ENCODE measurements at places on chromosomes 12 and 14.

- no peak for DNase-seq
Measured at GRCh38 chr12:31702047-31702446, 26.8 kb downstream of the AMN1 start.

GRCh38 chr14:24332268-24332993, 2.4 kb downstream of the ADCY4 start:
- no peak for DNase-seq

DNA sequence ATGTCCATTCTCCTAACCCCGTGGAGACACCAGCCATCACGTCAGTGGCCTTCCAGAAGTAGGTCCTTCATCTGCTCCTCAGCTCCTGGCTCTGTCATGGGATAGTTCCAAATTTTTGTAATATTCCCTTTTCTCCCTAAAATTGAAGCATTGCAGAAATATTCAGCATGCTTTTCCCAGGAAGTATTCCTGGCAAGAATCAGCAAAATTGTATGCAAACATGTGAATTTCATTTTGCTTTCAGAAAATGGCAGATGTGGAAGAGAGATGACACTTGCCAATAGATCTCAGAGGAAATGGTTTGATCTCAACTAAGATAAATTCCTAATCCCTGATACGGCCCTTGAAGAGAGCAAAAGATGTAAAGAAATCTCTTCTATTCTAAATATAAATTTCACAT, 298.9 kb downstream of the ITPR2 start:
- DNase-seq = no peak

GRCh38 chr12:78560633-78561032, 303.9 kb upstream of the SYT1 start:
- no peak for DNase-seq

DNA sequence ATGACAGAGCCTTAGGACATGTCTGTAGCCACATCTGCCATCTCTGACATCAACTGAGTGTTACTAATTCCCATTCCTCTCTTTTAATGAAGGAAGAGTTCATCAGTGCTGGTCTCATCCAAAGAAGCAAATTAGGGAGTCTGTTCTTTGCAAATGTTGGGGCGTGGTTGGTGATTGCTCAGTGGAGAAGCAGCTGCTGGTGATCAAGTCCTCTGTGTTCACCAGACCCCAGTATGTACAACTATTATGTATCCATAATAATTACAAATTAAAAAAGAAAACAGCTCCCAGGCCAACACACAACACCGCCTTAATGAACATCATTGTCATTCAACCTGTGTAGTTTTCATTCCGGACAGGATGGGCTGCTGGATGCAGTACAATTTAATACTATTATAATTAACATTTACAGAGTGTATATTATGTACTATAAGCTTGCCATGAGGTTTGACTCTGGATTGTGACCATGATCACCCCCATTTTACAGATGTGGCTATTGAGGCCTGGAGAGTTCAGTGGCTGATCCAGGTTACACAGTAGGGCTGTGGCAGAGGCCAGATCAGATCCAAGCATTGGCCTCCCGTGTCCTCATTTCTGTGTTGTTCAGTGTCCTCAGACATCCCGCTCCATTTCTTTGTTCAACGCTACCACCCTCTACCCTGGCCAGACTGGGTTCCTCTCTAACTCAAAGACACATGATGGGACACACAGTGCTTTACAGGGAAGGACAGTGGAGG, 179.0 kb downstream of the CHST11 start:
- DNase-seq = no peak

DNA sequence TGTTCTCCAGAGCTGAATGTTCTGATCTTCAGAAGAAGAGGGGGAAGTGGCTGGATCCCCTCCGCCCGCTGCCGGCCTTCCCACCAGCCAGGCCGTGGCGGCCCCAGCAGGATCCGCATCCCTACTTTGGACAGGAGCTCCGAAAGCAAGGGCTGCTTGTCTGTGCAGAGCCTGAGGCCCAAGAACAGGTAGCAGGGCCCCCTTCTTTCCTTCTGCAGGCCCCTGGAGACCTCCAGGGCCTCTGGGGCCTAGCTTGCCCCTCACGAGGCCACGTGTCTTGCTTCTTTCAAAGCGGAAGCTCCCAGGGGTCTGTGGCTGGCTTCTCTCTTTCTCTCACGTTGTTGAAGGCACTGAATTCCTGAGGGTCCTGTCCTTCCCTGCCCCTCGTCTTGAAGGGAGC, 13.2 kb downstream of the PGF start:
- DNase-seq = no peak

- DNase-seq = no peak
Measured at GRCh38 chr12:112314981-112315380, 67.2 kb downstream of the HECTD4 start.

DNA sequence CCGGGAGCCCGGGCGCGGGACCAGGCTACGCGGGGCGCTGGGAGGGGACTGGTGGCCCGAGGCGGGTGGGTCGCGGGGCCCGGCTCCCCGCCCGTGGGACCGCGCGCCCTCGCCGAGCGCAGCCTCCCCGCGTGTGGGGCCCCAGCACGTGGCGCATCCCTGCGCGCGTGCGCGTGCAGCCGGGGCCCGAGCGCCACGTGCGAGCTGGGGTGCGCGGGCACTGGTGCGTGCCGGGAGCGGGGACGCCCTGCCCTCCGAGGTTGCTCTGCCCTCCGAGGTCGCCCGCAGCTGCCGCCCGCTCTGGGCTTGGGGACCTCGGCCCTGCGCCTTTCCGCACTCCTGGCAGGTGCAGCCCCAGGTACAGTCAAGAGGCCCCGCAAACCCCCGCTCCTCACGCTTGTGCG, 365 bp upstream of the CCDC88C start:
- no peak for DNase-seq

DNA sequence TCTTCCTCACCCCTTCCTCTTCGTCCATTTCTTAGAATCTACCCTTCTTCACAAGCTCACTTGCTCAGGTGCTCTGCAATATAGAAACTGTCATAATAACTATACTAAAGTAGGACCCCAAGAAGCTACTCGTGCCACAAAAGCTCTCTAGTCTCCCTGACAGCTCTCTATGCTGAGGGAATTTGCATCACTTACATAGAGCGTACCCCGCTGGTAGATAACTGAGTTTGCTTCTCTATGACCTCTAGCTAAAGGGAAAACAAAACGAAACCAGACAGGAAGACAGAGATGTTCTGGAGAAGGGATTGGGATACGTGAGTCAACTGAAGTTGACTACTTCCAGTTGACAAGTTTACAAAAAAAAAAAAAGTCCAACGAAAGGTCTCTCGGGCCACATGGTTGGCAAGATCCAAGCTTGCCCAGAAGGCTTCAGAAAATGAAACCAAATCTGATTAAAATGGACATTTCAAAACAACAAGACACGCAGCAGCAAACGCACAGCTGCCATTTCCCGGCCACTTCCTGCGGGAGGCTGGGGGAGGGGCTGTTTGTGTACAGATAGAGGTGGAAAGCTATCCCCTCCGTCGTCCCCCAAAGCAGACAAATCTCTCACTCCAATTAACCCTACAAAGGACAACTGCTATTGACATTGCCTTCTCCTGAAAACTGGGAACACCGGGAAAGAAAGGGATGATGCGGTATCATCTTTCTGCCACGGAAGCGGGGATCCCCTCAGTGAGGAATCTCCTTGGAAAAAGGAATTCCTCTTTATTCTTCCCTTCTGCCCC, 1.3 kb downstream of the BAZ2A start:
- DNase-seq = no peak

DNA sequence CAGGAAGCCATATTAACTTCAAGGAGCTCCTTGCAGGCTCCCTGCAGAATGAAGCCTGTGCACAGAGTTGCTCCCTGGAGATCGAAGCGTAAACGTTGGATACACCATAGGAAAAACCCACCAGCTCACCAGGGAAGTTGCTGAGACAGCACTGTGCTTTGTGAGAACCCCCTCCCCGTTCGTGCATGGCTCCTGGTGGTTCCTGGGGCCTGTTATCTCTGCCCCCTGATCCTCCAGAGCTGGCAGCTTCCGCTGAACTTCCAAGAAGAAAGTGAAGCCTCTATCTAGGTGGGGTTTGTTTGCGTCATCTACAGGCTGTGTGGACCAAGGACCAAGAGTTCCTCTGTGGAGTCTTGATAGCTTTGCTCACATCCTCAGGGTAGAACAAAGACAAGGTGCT, 2.4 kb upstream of the CCDC85C start:
- DNase-seq = no peak

DNA sequence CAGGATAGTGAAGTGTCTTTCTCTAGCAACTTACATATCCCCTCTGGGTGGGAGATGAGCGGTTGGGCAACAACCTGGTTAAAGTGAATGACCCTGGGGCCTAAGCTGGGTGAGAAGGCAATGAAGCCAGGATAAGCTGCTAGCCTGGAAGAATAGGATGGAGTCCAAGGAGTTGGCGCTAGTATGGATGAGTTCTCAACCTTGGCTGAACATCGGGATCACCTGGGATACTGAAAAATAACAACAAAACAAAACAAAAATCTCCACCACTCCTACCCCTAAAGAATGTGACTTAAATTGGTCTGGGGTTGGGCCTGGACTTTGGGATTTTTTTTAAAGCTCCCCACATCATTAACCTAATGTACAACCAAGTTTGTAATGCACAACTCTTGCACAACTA, 4.8 kb upstream of the RPS6KA5 start:
- DNase-seq = no peak

- DNase-seq = no peak
Measured at GRCh38 chr14:55964091-55964490, 154.1 kb upstream of the PELI2 start.

GRCh38 chr12:87760943-87761342, 268.3 kb downstream of the C12orf50 start:
- no peak for DNase-seq

- DNase-seq = no peak
Measured at GRCh38 chr12:82277582-82277981, 80.6 kb downstream of the CCDC59 start.

DNA sequence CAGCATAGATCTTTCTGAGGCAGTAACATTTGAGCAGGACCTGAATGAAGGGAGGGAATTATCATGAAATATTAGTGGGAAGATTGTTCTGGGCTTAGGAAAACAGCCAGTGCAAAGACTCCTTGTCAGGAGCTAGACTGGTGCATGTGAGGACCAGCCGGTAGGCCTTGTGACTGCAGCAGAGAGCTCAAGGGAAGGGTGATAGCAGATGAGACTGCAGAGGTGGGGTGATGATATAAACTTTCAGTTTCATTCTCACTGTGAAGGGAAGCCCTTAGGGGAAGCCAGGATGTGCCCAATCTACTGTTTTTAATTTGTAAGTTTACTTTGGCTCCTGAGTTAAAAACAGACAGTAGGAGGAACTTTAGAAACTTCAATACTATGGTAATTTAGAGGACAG, 12.4 kb downstream of the IL22 start:
- no peak for DNase-seq

DNA sequence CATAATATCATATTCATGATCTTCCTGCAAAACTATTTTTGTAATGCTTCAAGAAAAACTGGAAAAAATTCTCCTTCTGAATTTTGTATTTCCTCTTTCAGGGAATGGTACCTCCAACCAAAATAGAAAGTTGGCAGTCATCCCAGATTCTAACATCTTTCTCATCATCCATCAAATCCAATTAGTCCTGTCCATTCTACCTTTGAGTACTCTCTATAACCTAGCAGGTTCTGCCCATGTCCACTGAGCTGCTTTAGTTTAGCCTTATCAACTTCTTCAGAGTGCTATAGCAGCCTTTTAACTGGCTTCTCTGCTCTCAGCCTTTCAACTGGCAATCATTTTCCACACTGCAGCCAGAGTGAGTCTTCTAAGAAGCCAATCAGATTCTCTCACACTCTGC, 236.2 kb downstream of the AKAP6 start:
- no peak for DNase-seq

GRCh38 chr12:7349418-7349817, 45.5 kb downstream of the ACSM4 start:
- DNase-seq = no peak

- no peak for DNase-seq
Measured at GRCh38 chr14:68785534-68786490, 7.1 kb downstream of the ZFP36L1 start.

DNA sequence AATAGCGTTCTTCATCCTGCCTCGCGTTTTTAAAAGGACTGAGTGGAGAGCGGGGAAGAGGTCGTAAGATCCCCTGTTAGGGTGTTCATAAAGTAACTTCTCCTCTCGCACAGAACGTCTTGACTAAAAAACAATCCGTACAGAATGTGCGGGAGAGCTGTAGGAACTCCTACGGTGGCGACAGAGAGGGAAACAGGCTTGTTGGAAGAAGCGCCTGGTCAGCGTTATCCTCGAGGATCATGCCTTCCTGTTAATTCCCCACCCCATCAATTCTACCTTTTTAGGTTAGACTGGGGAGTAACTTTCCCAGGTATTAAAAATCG, 399 bp upstream of the WASHC4 start:
- DNase-seq = no peak

DNA sequence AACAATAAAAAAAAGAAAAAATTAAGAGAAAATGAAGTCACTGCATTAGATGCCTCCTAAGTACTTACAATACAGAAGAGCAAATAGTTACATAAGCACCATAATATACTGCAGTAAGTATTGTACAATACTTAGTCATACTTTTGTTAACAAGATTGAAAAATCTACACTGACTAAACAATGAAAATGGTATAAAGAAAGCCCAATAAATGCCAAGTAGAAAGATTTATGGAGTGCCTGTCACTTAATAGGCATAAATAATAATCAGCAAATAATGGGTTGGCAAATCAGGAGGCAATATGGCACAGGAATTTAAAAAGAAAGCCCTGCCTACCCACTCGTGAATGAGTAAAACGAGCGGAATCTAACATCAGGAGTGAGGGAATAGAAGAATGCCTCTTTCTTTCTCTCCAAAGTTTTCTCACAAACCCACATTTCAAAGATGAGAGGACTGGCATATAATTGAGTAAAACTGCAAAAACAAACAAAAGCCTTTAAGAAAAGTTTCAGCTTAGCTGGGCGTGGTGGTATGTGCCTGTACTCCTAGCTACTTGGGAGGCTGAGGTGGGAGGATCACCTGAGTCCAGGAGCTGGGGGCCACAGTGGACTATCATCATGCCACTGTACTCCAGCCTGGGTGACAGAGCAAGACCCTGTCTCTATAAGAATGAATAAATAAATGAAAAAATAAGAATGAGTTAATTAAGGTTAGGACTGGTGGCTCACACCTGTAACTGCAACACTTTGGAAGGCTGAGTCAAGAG, 36.1 kb downstream of the CRY1 start:
- peak; percentile 36 for DNase-seq

- no peak for DNase-seq
Measured at GRCh38 chr14:97359341-97359740, 562.2 kb downstream of the VRK1 start.

GRCh38 chr12:19166387-19166786, 36.9 kb downstream of the PLEKHA5 start:
- DNase-seq = no peak

DNA sequence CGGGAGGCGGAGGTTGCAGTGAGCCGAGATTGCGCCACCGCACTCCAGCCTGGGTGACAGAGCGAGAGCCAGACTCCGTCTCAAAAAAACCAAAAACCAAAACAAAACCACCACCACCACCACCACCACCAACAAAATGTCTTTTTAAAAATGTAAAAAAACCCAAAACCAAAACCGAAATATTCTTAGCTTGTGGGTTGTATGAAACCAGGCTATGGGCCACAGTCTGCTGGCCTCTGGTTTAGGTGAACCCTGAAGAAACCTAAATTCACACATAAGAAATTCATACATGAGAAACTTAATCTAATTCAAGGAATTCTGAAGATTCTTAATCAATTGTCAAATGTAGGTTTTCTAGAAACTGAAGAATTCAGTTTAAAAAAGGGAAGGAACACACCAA, 37.6 kb downstream of the INSM2 start:
- DNase-seq = no peak

- no peak for DNase-seq
Measured at GRCh38 chr14:98210045-98210672, 1061.8 kb downstream of the BCL11B start.

All from glomerular endothelial cell (primary cell).